ENCODE measurements at places on chromosomes 1 and 21. TPM values are rescaled to one million over a fixed set of nuclear protein-coding genes. Genes with fewer than 3 reads are reported as not detected.

GRCh38 chr1:33685256-33685655, 178.6 kb upstream of the HMGB4 start:
- DNase-seq, result no peak

GRCh38 chr1:90798344-90798743, 81.2 kb upstream of the BARHL2 start:
- DNase-seq, result no peak

The NDUFV3 gene
- total RNA-seq, result 29.9 TPM

GRCh38 chr1:19949016-19949415, 25.6 kb upstream of the PLA2G2E start:
- DNase-seq, result no peak

The FMO4 gene
- 1.9 TPM for total RNA-seq

GRCh38 chr1:231279081-231279480, 38.1 kb downstream of the GNPAT start:
- no peak for DNase-seq

GRCh38 chr1:2529784-2530512, at the start of gene HES5:
HES5 (minus strand) TSS chr1:2530263; CDS start chr1:2530164, 99 bp downstream.
- no peak for DNase-seq

DNA sequence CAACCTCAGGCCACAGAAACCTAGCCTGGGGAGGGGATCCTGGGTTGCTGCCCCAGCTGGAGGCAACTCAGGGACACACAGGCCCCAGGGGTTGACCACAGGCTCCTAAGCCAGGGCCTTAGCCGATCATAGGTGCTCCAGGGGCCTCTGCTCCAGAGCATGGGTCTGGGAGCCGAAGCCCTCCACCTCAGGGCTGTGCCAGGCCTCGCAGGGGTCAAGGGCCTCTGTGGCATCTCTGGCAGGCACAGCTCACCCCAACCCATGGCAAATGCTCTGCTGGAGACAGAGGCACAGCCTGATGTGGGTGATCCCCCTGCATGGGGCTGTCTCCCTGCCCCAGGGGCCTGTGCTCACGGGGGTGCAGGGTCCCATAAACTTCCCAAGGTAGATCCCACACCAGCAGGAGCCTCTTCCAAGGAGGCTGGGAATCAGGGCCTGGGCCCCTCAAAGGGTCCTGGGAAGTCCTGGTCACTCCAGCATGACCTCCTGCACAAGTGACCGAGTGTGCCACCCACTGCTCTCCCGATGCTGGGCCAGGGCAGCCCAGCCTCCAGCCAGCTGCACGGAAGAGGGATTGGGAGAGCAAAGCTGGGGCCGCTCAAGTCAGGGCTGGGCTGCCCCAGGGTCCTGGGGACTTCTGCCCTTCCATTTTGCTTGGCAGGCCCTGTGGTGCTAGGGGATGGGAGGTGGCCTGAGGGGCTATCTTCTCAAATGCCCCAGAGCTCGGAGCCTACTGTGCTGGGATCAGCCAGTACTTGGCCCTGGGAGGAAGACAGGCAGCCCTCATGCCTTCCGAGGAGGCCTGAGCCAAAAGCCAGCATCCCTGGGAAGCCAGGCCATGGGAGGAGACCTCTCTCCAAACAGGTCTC, 22.2 kb upstream of the PRSS38 start:
- DNase-seq, result no peak

The KIFAP3 gene
- 14.5 TPM for total RNA-seq

DNA sequence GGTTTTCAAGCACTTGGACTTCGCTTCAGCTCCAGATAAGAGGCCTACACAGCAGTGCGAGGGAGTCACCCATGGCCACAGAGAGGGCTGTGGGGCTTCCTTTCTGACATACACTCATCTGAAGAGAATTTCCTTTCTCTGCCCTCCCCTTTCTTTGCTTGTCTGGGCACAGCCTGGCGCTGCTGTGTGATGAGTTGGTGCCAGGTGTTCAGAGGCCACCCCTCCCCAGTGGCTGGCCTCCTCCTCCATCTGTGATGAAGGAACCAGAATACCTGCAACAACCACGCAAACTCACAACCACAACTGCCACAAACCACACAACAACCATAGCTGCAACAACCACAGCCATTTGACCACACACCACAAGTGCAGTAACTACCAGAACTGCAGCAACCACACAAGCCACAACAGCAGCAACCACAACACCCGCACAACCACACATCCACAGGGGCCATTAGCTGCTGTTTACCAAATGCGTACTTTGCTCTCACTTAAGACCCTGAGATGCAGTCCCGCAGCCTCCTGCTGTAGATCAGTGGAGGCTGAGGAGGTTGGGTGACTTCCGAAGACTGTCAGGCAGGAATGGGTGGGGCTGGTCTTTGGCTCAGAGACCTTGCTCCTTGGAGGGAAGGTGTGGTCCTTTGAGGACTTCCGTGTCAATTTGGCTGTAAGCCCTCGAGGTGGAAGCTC, 71.1 kb downstream of the IER5 start:
- no peak for DNase-seq

- DNase-seq, result no peak
These were observed 332.3 kb upstream of the DPYD start for GRCh38 chr1:98253145-98253544.

Data from hematopoietic multipotent progenitor cell (in vitro differentiated cells).